ENCODE measurements at places on chromosomes 2 and 18.

DNA sequence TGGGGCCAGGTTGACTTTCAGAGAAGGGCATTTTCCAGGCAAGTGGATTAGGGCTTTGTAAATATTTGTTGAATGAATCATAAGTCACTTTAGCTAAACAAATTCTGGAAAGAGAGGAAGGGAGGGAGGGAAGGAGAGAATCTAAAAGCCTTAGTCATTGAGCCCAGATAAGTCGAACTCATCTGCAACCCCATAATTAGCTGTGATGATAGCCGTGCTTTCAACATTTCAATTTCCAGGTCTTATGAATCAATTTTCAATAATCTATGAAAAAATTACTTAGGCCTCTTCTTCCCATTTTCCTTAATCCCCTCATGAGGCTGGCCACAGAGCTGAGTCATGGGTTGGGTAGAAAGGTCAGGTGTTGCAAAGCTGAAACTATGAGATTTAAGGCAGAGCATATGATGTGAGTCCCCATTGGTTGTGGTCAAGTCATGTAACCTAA, 111.9 kb upstream of the MAPRE2 start:
- DNase-seq = peak; percentile 65

GRCh38 chr18:77127769-77128671, 4.6 kb downstream of the MBP start:
- peak; percentile 95 for DNase-seq

- DNase-seq = no peak
Measured at GRCh38 chr2:74856004-74856578, 22.2 kb downstream of the HK2 start.

DNA sequence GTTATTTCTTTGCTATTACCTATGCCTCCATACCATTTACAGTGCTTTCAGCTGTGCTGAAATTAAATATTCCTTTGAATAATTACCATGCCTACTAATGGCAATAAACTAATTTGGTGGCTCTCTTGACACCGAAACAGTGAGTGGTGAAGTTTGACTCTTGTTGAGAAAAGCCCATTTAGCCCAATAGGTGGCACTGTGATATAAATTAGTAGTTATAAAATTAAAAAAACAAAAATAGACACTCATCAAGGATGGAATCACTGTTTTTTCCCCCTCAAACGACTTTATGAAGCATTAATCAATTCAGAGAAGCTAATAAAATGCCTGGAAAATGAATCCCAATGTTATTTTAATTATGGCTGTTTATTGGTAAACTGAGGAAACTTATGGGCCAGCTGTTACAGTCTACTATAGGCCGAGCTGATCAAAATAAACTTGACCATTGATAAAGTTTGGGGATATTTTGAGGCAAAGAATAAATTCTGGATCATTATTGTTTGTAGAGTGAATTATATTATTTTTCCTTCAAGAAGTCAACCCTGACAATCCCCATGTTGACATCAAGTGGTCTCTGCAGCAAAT, 339.6 kb downstream of the TRIB2 start:
- peak; percentile 5 for DNase-seq
